KBM-7 (cell line): ENCODE measurements at places on chromosomes 6 and 20.

- peak; percentile 15 for DNase-seq
Measured at GRCh38 chr20:32823078-32823477, 3.3 kb downstream of the MAPRE1 start.

DNA sequence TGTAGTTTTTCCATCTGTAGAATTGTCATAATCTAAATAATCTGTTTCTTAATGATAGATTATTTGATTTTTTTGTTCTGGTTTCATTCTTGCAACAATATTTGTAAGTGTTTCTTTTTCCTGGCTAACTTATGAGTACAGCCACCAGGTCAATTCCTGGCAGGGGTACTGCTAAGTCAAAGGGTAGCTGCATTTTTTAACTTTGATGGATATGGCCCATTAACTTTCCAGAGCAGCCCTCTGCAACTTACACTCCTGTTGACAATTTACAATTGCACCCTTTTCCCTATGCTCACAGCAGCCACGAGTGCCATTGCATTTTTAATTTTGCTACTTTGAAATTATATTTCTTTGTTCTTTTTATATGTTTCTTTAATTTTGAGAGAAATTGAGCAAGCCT, 209.3 kb upstream of the CST7 start:
- DNase-seq: no peak

- peak; percentile 11 for DNase-seq
Measured at GRCh38 chr20:58048096-58048702, 180.3 kb downstream of the ANKRD60 start.

- peak; percentile 37 for DNase-seq
Measured at GRCh38 chr20:23049201-23050075, at the start of gene THBD. Gene THBD (minus strand): TSS chr20:23049672. CDS start chr20:23049504, 168 bp downstream.

GRCh38 chr6:36247693-36248092, 22.2 kb upstream of the PNPLA1 start:
- no peak for DNase-seq

DNA sequence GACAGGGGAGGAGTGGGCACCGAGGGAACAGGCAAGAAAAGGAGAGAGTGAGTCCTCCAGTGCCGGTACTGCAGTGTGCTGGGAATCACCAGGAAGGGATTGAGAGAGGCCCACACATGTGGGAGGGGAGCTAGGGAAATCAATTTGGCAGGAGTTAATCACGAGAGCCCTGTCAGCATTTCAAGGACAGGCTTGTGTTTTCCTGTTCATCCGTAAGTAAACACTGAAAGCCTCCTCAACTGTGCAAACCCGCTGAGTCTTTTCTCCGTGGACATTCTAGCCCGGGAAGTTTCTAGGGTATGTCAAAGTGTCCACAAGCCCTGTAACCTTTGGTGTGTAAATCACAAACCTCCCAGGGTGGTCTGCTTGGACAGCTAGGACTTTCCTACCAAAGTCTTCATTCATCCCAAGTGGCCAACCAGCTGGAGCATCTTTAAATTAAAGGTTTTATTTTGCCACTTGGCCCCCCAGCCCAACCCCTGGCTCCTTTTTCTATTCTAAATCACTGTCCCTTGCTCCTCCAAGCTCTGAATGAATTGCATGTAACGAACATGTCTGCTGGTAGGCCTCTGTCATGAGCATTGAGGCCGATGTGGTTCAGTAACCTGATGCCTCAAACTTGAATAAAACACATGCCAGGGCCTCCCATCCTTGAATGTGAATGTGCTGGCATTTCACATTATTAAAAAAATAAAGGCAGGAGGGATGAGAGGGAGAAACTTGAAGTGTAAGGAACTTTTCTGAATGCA, 149.1 kb downstream of the ZNF217 start:
- DNase-seq: no peak

DNA sequence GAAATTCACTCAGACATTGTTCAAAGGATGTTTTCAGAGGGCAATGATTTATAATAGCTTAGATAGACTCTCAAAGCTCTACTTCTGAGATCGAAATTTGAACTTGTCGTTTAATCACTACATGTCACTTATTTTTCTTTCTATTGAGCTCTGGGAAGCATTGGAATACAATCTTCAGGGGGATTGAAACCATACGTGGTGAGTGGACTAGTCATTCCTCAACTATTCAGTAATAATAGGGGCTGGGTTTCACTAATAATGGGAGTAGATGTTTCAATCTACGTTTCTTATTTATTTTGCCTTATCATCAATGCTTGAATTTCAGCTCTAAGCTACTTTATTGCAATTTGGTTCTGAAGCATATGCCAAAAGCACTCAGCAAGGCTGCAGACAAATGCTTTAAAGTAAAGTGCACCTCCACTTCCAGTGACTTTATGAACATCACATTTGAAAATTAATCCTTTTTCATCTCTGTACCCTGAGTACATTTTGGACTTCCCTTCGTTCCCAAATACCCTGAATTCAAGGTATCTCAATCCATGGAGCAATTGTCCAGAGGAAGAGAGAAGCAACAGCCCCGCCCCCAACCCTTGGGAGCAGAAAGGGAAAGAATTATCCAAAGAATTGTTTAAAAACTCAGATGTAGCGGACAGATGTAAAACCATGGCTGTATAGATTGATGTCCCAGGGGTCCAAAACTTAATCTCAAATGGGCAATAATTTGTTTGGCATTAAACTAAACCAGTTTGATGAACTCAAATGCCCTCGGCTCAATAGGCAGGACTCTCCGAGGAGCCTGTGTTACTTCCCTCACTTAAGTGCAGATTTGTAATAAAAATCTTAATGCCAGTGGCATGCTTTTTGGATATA, 68.1 kb downstream of the HFE start:
- DNase-seq: peak; percentile 74

GRCh38 chr20:699811-700338, 24.3 kb upstream of the SCRT2 start:
- no peak for DNase-seq

DNA sequence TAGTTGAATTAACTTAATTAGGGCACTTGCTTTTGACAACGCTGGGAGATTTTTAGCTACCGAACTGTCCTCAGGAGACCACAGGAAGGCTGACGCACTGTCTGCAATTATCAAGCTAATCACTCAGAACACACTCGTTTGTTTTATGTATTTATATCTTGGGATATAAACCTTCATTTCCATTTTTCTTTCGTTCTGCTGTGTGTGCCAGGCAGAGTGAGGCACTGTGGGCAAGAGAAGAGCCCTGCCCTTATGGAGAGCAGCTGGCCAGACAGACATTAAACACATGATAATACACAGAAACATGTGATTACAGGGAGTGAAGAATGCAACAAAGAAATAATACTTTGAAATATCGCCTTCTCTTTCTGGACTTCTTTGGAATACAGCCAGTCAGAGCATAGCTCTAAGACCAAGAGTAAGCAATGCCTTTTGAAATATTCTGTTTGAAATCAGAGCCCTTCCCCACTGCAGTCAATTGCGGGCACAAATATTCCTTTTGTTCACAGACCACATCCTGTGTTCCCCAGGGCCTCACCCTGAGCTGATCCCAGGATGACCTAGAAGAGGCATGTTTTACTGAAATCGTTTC, 96.8 kb downstream of the ANKRD60 start:
- no peak for DNase-seq

DNA sequence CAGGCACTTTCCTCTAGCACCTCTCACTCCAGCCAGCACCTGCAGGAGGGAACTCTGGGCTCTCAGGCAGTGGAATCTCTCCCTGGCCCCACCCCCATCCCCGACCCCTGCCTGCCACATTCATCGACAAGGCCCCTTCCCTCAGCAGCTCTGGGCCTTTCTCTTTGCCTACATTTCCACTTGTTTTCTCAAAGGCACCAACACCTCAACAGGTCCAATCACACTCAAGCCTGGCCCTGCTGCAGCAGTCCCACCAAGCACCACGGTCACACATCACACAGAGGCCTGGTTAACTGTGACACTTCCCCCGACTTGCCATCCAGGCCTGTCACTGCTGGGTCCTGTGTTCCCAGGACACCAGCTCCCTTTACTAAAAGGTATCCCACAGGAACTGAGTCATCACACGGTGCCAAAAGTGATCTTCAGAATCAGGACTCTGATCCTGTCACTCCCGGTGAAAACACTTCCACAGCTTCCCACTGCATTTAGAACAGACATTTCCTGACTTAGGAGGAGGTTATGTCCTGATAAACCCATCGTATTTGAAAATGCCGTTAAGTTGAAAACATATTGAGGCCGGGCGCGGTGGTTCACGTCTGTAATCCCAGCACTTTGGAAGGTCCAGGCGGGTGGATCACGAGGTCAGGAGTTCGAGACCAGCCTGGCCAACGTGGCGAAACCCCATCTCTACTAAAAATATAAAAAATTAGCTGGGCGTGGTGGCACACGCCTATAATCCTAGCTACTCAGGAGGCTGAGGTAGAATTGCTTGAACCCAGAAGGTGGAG, 54.9 kb downstream of the MYH7B start:
- DNase-seq: no peak

DNA sequence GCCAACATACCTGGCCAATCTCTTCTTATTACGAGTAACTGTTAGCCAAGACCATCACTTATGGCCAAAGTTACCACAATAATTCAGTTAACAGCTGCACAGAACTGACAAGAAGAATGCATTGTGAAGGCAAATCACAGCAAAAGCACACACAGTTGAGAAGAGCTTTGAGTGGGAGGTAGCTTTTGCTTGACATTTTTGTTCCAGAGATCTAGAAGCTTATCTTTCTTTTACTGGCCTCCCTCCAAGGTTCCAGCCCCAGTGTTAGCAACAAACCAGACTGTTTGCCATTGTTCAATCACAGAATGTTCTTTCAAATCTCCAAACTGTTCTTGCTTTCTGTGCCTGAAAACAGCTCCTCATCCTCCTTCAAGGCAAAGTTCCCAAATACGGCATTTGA, 35.9 kb upstream of the IRAK1BP1 start:
- no peak for DNase-seq

DNA sequence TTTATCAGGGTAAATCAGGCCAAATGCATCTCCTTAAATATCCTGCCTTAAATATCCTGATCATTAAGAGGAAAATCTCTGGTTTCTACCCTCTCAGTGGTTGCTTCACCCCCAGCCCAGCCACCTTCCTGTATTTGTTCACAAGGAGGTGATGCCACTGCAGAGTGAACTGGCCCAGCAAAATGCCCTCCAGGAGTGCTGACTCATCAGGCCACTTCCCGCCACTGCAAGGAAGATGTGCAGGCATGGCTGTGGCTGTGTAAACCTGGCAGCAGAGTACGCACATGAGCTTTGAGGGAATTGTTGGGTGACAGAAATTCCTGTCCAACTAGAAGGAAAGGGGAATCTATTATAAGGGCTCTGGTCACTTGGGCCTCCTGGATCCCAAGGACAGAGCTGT, 13.8 kb downstream of the NQO2 start:
- peak; percentile 35 for DNase-seq

- peak; percentile 52 for DNase-seq
Measured at GRCh38 chr6:108557494-108558371, 3.0 kb upstream of the FOXO3 start.

DNA sequence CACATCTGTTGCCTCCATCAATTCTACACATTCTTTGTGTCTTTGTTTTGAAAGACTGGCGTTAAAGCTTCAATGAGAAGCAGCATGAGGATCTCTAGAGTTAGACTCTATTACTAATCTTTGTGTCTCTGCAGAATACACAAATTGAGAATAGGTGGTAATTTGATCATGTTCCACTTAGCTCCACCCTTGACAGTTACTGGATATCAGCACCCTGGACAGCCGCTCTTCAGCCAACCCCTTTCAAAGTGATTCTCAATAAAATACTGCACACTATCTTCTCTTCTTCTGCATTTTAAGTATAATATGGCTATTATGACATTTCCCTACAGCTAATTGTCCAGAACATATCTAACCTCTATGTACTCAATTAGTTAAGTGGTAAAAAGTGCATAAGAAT, 54.3 kb upstream of the CNR1 start:
- peak; percentile 17 for DNase-seq

- no peak for DNase-seq
Measured at GRCh38 chr6:42688281-42688680, 34.1 kb downstream of the PRPH2 start.

- no peak for DNase-seq
Measured at GRCh38 chr20:58331961-58332551, 22.5 kb downstream of the RAB22A start.

GRCh38 chr20:43530321-43531090, 23.0 kb downstream of the L3MBTL1 start:
- no peak for DNase-seq

GRCh38 chr20:6769903-6770785, 2.7 kb downstream of the BMP2 start:
- DNase-seq: no peak

GRCh38 chr20:22346716-22347115, 237.7 kb downstream of the FOXA2 start:
- DNase-seq: peak; percentile 30

- DNase-seq: peak; percentile 69
Measured at GRCh38 chr6:34243901-34244884, 4.6 kb downstream of the SMIM29 start.
